AML-193 (cell line): ENCODE measurements at places on chromosomes 6 and 20.

- DNase-seq = no peak
These were observed 154.0 kb downstream of the THBS2 start for GRCh38 chr6:169099411-169100202.

GRCh38 chr6:39471954-39472659 is 149.6 kb upstream of the KCNK16 start:
- no peak for DNase-seq

DNA sequence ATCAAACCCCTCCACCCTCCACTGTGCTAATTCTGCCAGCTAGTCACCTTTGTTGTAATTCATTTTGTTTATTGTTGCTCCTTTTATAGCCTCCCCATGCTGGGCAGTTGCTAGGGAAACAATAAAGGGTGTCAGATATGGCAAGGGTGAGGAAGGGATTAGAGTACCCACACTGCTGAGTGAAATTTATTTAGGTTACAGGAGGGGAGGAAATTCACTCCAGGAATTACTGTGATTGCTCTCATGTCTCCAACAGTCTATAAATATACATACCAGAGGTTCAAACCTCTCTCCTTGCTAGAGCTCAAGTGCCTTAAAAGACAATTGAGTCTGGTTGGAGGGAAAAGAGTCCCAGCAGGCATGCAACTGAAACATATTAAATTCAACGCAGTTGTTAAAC is 90.6 kb upstream of the ADGRF1 start:
- DNase-seq = no peak

DNA sequence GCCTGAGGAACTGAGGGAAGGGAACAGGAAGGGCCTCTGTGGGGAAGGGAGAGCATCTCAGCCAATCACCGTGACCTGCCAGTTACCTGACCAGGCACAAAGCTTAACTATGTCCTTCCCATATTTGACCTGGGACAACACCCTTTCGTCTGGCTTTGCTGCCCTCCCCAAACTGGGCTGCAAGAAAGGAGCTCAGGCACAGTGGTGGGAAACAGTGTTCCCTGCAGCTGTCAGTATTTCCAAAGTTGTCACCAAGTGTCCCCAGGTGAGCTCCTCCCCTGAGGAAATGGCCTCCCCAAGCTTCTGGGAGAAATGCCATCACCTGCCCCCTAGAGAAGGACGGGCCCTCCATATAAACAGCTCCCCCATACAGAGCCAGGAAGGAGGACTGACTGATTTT is 17.9 kb downstream of the NCR2 start:
- DNase-seq = no peak

DNA sequence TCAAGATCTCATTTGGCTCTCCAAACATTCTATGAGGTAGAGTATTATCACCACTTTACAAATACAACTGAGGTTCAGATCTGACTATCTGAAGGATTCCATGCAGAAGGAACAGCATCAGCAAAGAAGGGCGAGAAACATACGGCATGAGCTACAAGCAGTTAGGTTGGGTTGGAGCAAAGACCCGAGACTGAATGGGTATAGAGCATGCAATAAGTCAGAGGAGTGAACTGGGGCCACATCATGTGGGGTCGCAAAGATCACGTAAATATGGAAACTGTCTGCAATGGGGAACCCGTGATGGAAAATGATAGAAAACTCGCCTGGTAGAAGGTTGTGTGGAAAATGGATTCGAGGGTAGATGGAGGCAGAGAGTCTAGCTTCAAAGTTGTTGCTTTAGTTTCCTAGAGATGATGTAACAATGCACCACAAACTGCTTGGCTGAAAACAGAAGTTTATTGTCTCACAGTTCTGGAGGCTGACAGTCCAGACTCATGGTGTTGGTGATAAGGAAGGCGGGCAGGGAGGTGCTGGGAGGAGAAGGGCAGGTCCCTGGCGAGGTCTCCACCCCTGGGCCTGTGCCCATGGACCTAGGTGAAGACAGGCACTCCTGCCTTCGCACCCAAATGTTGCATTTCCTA is 44.3 kb upstream of the BCLAF1 start:
- no peak for DNase-seq

DNA sequence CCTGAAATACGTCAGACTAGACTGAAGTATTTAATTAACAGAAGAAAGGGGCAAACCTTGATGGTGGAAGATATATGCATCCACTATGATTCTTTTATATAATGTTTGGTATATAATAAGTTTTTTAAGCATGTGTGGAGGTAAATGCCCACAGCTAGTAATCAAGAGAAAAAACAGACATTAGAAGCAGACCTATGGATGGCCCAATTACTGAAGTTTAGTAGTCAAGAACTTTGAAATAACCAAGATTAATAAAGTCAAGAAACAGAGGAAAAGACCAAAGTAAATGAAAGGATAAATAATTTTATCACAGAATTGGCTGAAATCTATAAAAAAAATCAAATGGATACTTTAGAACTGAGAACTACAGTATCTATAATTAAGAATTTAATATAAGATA is 15.3 kb downstream of the TTI1 start:
- no peak for DNase-seq

DNA sequence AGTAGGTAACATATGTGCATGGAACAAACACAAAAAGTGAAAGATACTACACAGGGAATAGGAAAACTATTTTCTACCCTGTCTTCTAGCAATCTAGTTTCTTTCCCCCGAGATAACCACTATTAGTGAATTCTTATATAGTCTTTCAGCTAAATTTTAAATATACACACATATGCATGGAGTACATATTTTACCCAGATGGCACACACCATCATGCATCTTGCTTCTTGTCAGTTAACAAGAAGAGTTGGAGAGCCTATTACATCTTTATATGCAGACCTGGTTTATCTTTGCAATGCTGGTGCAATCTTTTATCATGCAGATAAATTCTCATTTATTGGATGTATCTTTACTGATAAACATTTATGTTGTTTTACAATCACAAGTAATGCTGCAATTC is 100.4 kb downstream of the OTOR start:
- no peak for DNase-seq

GRCh38 chr20:41116282-41116956 is 20.9 kb upstream of the PLCG1 start:
- no peak for DNase-seq

DNA sequence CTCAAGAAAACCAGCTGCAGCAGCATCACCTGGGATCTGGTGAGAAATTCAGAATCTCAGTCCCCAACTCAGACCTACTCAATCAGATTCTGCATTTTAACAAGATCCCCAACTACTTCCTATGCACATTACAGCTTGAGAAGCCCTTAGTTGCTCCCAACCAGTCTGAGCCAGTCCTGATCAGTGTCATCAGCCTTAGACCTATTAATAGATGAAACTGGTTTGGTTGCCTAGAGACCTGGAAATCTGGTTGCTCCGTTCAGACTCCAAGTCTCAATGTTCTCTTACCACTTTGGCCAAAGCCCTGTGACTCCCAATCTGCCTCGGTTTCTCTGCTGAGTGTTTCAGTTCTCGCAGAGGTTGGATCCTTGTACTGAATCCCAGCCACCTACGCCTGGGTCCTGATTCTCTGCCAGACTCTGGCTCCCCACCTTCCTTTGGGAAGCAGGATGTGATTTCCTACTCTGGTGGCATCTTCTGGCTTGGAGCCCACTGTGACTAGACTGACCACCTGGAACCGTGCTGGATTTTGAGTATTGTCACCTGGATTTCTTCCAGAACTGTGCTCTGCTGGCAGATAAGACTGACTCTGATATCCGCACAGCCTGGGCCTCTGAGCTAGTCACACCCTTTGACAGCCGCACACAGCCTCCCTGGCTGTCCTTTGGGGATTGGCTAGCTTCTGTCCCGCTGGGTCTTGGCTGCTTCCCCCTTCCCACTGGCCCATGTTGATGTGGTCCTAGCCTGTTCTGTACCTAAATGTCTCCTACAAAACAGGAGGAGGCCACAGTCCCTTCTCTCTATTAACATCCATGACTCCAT is 20.3 kb upstream of the ATXN1 start:
- DNase-seq = no peak

- DNase-seq = no peak
These were observed 390.8 kb downstream of the CDKAL1 start for GRCh38 chr6:20924911-20925543.

DNA sequence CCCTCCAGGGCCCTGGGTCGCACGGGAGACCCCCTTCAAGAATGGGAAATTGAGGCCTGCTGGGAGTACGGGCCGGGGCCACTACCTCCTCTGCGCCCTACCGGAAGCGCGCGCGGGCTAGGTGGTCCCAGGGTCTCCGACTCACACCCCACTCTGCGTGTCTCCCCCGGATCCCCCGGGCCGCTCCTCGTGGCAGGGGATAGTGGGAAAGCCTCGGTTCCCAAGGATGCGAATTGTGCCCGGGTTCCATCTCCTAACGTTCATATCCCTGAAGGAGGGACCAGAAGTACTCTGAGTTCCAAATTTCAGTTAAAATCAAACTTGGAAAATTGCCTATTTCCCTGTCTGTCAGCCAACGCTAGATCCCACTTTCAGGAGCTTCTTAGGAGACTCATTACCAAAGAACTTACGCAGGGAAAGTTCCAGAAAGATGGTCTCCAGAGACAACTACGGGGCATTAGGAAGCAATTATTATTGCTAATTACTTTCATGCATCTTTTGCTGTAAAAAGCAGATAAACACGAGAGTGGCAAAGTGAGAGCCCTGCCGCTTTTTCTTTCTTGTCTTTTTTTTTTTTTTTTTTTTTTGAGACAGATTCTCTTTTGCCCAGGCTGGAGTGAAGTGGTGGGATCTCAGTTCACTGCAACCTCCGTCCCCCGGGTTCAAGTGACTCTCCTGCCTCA is 858 bp downstream of the FAM83D start:
- no peak for DNase-seq

GRCh38 chr6:137115658-137116057 is 57.8 kb downstream of the IL22RA2 start:
- no peak for DNase-seq

DNA sequence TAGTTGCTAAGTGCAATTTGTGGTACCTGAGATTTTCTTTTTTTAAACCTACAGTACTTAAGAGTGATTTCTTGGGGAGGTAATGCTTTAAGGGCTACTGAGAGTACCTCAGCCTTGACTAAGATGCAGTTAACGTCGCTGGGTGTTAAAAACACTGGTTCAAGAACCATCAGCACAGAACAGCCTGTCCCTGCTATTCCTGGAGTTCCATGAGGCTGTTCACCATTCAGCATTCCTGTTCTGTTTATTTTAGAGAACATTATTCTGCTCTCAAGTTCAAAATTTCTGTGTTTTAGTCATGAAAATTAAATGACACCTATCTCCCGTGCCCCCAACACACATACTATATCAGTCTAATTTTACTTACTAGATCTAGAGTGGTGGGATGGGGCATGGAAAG is 1.7 kb upstream of the PRELID3B start:
- no peak for DNase-seq

DNA sequence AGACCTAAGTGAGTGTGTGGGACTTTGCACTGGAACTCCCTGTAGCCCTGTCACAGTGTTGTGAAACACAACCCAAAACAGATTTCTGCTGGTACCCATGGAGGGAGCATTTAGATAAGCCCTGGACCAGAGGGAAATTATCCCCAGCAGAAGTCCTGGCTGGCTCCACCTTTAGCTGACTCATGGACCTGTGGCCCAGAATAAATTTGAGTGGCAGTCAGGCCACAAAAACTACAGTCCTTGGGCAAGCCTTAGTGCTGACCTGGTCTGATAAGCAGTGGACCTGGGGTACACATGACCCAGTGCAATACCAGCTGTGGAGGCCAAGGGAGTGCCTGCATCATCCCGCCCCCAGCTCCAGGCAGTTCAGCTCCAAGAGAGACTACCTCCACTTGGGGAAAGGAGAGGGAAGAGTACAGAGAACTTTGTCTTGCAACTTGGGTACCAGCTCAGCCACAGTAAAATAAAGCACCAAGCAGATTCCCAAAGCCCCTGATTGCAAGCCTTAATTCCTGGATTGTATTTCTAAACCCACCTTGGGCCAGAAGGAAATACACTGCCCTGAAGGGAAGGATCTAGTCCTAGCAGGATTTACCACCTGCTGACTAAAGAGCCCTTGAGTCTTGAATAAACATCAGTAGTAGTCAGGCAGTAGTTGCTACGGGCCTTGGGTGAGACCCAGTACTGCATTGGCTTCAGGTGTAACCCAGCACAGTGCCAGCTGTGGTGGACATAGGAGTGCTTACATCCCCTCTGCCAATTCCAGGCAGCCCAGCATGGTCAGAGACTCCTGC is 140.4 kb upstream of the COL21A1 start:
- no peak for DNase-seq

DNA sequence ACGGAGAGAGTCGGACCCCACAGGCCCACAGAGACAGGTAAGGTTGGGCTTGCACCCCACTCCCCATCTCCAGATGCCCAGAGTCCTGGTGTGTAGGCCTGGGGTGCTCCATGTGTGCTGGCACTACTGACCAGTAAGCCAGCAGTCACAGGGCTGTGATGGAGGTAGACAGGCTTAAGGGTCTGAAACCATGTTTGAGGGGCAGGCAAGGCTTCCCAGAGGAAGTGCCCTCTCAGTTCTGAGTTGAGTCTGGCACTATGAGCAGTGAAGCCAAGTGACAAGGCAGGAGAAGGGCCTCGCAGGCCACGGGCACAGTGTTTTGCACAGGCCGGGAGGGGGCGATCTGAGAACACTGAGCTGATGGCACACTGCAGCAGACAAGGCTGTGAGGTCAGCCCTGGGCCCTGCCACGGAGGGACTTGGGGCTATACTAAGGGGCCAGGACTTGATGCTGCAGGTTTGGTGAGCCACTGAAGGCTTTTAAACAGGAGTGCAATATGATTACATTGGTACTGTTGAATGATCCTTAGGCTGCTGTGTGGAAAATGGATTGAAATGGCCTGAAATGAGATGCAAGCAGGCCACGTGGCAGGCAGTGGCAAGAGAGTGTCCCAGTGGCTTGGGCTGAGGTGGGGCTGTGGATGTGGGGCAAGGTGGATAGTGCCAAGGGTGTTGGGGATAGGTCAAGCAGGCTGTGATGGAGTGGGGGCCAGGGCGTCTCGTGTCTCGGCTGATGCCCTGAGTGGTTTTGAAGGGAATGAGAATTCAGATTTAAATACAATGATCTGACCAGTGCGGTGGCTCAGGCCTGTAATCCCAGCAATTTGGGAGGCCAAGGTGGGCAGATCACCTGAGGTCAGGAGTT is 20.3 kb downstream of the TTBK1 start:
- DNase-seq = peak; percentile 84

DNA sequence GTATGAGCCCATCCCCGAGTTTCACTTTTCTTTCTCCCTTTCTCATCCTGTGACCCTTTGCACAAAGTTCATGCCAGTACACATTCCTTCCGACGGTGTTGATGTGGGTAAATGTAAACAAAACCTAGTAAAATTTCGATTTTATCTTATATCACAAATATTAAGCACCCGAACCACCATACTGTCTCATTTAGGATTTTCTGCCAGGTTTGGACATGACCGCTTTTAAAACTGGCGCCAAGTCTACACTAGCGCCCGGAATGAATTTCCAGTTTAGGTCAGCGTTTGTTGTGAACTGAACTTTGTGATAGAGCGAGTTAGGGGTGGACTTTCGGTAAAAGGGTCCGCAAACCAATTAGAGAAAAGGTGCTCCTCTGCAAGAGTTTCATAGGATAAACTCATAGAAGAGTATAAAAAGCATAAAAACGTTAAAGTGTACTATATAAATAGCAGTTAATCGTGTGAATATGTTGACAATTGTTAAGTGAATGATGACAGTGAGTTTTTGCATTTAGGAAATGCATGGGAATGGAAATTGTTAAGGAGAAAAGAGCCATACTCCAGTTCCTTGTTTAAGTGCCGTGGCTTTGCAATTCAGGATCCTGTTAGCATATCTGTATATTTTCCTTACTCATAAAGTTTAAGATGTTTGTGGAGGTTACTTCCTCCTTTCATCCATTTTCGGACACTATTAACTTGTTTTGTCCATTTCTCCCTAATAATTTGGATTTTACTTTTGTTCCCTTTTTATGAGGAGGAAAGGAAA is 937 bp downstream of the AKAP7 start:
- peak; percentile 58 for DNase-seq

GRCh38 chr20:19981031-19981451 is 36.1 kb upstream of the NAA20 start:
- no peak for DNase-seq
